ENCODE measurements at places on chromosomes 12 and 14.

- DNase-seq = no peak
Observed at GRCh38 chr14:31785574-31785973, 224.4 kb downstream of the NUBPL start.

GRCh38 chr12:99009654-99010296, 364.7 kb downstream of the APAF1 start:
- no peak for DNase-seq

GRCh38 chr14:19771895-19772430, 1.3 kb upstream of the OR4M1 start:
- no peak for DNase-seq

DNA sequence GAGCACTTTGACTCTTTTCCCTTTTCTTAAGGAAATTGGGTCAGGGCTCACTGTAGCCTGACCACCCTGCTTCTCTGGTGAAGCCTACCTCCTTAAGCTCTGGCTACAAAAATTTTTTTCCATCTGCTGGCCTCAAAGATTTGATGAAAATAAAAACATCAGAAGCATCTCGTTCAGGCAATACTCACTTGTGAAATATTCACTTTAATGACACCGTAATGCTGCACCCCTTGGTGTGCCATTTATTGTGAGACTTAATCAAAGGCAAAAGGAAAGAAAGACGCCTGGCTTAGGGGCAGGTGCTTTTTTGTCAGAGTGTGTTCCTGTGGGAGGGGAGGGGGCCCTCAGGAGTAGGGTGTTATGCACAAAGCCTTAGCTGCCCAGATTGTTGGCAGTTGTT, 155.0 kb upstream of the TMPO start:
- DNase-seq = no peak
